ENCODE measurements at places on chromosomes 3 and 15.

GRCh38 chr3:49295489-49296058 is 18.5 kb upstream of the C3orf62 start:
- DNase-seq, result peak; percentile 51

- no peak for DNase-seq
Measured at GRCh38 chr3:178567611-178568010, 31.4 kb downstream of the KCNMB2 start.

DNA sequence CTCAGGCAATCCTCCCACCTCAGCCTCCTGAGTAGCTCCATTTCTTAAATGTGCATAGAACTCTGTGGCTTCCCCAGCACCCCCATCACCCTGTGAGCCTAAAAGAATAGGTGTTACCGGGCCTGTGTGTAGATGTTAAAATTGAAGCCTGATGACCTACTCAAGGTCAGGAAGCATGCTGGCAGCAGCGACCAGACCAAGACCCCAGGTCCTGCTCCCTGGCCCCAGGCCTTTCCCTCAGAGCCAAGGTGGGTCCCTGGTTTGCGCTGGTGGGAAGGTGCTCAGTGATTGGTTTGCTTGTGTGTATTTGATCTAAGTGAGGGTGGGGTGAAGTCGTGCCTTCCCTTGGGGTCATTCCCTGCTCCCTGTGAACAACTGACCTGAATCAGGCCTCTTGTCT is 18.4 kb upstream of the CRABP1 start:
- DNase-seq, result no peak

DNA sequence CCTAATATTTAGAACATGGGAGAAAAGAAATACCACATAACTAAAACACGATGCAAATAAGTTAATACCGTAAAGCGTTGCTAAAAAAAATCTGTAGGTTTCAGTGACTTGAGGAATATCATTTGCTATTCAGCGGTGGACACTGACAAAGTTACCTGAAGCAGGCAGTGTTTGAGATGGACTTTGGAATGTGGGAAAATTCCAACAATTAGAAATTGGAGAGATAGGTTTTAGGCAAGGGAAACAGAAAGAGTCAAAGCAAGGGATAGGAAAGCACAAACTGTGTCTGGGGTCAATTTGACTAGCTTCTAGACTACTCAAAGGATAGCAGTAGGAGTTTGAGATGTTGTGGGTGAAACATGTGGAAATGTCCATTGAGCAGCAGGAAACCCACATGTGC is 173.0 kb downstream of the TIGIT start:
- DNase-seq, result no peak

- no peak for DNase-seq
Measured at GRCh38 chr3:180175572-180175971, 138.8 kb upstream of the PEX5L start.

- DNase-seq, result peak; percentile 8
Measured at GRCh38 chr3:24119321-24119751, 174.2 kb downstream of the NR1D2 start.

DNA sequence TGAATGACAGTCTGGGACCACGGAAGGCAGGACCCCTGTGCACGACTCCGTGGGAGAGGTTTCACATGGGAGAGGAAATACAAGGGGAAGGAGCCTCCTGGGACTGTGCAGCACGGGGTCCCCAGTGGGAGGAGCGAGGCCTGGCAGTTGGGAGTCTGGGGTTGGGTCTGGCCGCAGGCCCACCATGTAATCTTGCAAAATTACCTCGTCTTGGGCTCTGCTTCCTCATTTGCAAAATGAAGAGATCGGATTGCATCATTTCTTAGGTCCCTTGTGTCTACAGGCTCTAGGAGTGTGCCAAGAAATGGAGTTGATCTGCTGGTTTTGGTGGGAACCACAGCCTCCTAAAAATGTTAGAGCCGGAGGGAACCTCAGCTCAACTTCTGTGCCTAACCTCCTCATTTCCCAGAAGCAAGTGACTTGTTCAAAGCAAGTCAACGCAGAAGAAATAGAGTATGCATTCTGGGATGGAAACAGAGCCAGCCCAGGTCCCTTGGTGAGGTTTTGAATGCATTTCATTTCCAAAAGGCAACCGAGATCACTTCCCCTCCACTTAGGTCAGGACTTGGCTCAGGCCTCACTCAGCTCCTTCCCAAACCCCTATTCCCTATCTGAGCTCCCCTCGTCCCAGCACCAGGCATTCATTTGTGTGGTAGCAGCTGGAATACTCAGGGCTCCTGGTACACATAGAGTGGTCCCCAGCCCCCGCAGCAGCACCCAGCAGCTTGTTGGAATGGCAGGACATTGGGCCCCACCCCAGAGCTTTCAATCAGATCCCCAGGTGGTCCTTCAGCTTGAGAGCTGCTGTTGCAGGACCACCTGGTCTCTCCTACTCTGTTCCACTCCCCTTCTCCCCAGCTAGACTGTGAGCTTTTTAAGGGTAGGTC is 267.7 kb downstream of the XXYLT1 start:
- peak; percentile 83 for DNase-seq

DNA sequence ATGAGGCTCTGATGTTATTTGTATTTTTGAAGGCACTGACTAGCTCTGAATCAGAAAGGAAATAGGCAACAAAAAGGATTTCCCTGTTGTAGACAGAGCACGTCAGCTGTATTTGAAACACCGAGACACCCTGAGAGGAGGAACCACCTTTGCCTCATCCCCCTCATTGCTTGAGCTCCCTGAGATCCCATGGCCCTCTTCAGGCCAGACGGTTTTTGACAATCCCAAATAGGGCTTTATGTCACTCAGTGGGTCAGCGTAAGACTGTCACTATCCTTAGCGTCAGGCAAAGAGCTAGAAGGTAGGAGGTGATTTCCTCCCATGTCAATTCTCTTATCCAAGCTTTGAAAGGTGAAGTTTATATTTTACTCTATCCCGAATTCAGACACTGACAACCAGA is 254.3 kb downstream of the ZNF621 start:
- no peak for DNase-seq

GRCh38 chr15:64151727-64152506 is at the start of gene SNX22:
Gene SNX22, plus strand, starts transcription at chr15:64151731. Its CDS starts 45 bp downstream, at chr15:64151776.
- DNase-seq, result no peak

DNA sequence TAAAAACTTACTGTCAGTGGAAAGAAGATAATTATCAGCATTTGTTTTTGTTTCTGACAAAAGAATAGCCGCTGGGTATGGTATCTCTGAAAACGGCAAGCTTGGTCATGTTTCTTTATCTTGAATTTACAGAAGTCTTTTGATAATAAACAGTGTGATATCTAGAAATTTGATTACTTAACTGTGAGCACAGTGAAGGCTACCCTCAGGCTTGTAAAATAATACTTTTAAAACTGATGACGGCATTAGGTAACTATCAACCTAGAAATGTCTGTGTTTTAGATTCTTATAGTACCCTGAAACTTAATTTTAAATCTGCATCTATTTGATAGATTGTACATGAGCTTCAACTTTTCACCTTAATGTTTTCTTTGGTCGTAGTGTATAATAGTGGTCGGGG is 43.4 kb downstream of the NSUN3 start:
- no peak for DNase-seq

Measured in inflammatory macrophage (primary cell).